Activated T-helper 1 cell treated with anti-CD3 and anti-CD28 coated beads, Interleukin-2, amount 50 U/mL, for 16 hours (primary cell): ENCODE measurements at places on chromosomes 1 and 21.

GRCh38 chr1:184352776-184353175 lies 34.1 kb upstream of the C1orf21 start:
- DNase-seq = no peak

DNA sequence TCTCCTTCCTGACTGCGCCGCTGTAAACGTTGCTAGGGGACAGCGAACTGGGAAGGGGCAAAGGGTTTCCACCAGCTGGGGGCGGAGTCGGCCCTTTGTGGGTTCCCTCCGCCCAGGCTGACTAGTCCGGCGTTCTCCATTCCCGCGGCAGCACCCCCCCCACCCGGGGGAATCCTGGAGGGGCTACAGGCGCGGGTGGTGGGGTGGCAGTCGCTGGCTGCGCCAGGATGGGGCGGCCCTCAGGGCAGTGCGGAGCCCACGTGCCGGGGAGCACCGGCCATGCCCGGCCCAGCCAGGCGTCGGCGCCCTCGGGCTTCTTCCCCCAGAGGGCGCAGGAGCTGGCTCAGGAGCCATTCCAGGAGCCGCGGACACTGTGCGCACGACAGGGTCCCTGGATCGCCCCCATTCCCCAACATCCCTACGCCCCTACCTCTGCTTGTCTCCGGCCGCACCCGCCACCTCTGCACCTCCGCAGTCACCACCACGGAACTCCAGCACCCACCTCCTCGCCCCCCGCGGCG lies 476 bp downstream of the BATF3 start:
- peak; percentile 40 for DNase-seq

- DNase-seq = no peak
Observed at GRCh38 chr21:28738420-28738704, 254.3 kb downstream of the LTN1 start.

DNA sequence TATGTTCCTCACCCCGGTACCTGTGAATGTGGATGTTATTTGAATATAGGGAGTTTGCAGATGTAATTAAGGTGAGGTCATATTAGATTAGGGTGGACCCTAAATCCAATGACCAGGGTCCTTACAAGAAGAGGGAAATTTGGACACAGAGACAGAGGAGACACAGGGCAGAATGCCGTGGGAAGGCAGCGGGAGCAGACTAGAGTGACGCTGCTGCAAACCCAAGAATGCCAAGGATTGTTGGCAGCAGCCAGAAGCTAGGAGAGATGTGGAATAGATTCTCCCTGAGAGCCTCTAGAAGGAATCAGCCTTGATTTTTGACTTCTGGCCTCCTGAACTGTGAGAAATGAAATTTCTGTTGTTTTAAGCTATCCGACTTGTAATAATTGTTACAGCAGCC lies 53.6 kb downstream of the SPATA46 start:
- DNase-seq = no peak

DNA sequence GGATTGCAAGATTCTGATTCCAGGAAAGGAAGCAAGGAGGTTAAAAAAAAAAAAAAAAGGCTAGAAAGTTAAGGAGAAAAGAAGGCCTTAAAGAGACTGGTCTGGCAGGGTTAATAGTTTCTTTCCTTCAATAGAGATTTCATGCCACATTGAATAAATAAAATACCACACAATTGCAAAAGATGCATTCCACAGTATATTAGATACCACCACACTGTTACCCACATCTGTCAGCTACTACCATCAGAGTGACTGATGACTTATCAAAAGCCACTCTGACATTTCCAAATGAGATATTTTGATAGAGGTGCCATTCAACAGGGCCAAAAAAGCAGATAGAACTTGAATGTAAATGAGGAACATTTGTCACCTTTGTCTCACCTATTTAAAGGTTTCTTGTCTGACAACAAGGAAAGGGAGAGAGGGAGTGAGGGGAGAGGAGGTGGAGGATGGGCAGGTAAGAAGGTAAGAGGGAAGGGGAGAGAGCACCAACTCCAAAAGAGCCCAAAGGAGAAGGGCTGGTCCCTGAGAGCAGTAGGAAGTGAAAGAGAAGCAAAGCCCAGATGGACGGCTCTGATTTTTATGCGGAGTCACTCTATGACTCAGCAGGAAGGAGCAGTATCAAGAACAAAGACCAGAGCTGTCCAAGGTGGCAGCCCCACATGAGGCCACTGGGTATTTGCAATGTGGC lies 38.3 kb downstream of the LRRN2 start:
- no peak for DNase-seq

GRCh38 chr1:152001631-152002584 lies 8.2 kb upstream of the S100A10 start:
- DNase-seq = peak; percentile 49

DNA sequence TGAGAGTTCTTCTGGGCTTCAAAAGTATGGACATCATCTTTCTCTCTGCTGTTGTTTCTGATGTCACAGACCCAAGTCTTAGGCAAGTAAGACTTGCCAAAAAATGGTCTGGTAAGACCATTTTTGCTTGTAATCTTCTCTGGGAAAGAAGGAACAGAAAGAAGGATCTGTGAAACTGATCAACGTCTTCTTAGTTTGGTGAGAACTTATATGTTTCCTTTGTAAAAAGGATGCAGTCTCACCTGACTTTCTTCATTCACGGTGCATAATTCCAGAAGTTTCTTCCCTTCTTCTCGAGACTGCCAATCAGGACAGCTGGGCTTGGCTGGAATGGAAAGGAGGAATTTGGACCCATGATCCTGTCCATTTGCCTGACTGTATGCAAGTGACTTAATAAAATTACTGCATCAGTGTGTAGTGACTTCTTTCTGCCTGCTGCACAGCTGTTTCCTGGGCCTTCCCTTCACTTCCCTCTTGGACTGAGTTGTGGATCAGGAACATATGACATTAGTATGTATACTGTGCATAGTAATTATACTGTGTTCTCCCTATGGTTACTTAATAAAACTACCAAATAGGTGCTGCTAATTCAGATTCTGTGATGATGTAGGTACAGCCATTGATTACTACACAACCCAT lies 7.6 kb upstream of the DENND1B start:
- DNase-seq = no peak

DNA sequence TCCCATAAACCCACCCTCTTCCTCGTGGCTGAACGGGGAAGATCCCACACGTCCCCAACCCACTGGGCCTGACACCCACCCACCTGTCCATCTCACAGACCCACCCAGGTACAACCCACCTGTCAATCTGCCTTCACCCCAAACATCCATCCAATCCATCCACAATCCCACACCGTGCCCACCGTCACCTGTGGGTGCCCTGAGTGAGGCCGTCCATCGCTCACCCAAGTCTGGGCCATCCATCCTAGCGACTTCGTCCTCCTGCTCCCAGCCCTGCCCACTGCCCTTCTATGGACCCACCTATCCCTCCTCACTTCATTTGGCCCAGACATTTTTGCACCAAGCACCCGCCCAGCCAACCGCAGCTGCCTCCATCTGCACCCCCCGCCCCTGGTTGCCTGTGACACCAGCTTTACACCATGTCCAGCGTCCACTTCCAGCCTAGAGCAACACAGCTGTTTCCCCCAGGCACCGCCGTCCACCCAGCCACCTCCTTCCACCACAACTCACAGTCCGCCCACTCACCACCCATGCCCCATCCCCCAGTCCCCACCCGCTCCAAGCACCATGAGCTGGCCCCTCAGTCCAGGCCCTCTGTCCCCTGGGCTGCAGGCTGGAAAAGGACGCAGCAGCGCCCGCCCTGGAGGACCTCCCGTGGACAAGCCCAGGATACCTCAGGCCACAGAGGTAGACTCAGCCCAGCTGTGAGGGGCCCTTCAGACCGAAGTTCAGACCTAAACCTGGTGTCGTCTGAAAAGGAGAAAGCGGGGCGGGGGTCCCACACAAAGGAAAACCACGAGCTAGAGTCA lies 7.7 kb downstream of the TTLL10 start:
- no peak for DNase-seq

- DNase-seq = no peak
Observed at GRCh38 chr1:165144757-165145397, 211.6 kb downstream of the LMX1A start.

- DNase-seq = peak; percentile 76
Observed at GRCh38 chr21:45596704-45597318, 46.7 kb upstream of the PCBP3 start.
